ENCODE measurements at places on chromosomes 16 and 17.

- DNase-seq: no peak
These were observed 53.5 kb downstream of the STX8 start for GRCh38 chr17:9522074-9522473.

DNA sequence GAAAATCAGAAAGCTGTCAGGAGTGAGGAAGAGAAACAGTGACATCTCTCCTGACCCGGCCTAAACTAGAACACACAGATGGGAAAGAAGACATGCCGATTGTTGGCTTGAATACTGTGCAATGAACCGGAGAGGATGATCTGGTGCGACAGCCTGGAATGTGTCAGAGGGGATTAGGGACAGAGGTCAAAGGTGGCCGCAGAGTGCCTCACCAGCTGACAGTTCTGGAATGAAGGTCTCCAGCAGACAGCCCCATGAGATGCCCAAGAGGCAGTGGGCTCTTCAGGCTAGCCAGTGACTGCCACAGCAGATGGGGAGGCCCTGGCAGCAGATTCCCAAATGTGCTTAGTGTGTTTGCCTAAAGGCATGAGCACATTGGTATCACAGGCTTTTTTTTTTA, 623.2 kb downstream of the CDH8 start:
- no peak for DNase-seq

GRCh38 chr17:21318439-21318838, 33.9 kb downstream of the MAP2K3 start:
- DNase-seq: no peak

GRCh38 chr16:66267292-66268014, 99.0 kb upstream of the CDH5 start:
- DNase-seq: no peak

DNA sequence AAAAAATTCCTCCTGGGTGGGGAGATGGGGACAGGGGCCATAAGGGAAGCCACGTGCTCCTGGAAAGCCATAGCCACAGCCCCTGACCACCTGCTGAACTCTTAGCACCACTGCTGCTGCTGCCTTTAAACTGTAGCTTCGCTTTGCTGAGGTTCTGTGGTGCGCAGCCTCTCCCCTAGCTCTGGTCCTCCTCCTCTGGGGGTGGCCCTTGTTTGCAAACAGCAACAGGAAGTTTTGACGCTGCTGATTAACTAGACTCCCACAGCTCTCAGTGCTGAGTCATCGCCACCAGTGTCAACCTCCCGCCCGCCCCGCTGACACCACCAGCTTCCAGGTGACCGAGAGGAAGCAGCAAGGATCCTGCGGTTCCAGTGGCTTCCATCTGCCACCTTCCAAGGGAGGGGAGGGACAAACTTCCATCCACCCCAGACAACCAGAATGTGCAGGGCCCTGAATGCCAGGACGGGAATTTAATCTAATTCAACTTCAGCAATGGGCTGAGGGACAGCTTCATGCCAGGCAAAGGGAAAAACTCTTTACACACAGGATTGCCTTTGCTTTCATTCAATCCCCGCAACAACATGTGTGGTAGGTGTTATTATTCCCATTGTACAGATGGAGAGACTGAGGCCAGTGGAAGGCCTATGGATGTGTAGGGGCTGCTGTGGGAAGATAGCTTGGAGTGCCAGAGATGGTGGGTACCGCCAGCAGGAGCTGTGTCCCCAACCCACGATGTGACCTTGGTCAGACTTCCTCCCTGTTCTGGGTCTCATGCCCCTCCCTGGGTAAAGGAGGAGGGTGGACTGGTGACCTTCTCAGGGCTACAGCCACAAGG, 8.1 kb upstream of the KIFC3 start:
- DNase-seq: peak; percentile 80

- DNase-seq: no peak
These were observed 38.2 kb upstream of the NUDT7 start for GRCh38 chr16:77684181-77684526.

DNA sequence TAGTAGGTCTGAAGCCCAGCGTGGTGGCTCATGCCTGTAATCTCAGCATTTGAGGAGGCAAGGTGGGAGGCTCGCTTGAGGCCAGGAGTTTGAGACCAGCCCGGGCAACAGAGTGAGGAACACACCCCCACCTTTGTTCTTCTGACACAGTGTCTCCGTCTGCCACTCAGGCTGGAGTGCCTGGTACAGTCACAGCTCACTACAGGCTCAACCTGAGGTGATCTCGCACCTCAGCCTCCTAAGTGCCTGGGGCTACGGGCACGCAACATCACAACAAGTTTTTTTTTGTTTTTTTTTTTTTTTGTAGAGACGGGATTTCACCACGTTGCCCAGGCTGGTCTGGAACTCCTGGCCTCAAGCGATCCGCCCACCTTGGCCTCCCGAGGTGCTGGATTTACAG, 6.7 kb upstream of the TLCD3A start:
- DNase-seq: no peak

DNA sequence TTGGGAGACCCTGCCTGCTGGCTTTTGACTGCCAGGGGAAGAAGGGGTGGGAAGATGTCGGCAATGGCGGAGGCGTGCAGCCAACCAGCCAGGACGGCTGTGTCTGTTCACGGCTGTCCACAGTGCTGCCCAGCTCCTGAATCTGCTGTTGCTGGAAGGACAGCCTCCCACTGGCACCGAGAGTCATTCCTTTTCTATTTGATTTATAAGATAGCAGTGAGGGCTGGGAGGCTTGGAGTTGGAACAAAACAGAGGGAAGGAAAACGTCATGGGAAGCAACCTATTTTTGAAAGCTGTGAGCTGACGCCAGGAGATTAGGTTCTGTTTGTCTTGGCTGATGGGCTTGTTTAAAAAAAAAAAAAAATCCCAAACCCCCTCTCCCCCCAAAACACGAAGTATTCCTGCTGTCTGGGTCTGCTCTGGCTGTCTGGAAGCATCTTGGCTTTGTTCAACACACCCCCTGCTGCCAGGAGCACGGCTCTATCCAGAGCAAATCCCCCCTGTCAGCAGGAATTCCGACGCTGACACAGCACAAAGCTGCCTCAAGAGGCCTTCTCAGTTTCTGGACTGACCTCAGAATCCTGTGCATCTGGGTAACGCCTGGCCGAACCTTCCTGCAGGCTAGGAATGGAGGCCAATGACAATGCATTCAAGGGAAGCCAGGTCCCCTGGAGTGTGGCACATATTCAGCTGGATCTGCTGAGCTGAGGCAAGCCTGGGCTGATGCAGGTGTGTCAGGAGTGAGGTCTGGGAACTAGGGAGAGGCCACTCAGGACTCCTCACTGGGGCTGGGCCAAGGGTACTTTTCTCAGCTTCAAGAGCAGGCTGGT, 41.0 kb upstream of the SREBF1 start:
- no peak for DNase-seq

DNA sequence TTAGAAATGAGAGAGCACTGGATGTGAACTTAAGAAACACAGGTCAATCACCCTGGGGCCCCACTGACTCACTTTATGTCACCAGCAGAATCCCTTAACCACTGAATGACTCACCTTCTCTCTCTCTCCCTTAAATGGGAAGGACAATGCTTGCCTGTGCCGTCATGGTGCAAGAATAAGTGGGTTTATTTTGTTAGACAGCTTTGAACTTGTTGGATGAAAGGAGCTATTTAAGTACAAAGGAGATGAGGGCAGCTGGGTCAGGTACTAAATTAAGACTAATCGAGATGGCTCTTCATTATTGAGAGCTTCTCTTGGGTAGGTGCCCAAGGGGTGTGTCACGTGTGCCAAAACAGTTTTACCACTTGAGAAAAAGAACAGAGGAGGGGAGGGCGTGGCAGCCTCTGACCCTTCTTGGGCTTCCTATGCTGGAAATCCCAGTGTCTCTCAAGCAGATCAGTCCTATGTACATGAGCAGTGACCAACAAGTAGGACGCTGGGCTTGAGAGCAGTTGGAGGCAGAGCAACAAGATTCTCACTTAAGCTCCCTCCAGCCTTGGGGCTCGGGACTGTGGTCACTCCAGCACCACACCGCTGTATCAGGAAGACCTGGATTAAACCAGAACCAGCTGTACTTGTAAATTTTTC, 6.7 kb upstream of the KRT31 start:
- DNase-seq: no peak

DNA sequence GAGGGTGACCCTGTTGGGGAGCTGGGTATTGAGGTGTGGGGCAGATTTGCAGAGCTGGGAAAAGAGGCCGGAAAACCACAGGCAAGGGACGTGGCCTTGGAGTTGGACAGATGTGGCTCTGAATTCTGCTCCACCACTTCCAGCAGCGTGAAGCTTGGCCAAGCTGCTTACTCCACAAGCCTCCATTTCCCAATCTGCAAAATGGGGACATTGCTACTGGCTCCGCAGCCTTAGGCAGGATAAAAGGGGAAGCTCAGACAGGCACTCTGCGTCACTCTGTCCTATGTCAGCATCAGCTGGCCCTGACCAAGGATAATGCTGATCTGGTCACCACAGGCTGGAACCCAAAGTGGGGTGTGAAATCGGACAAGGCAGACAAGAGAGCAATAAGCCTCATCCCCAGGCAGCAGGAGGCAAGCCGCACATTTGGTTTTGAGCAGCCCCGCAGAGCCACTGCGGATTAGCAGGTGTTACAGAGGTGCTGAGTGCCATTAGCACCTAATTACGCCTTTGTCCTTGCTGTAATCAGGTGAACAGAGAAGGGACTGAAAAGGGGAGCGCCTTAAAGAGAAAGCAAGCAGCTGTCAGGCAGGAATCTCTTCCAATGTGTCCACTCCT, 54.8 kb downstream of the SDK2 start:
- DNase-seq: no peak

GRCh38 chr17:83180996-83181481, 101.6 kb downstream of the METRNL start:
- no peak for DNase-seq

DNA sequence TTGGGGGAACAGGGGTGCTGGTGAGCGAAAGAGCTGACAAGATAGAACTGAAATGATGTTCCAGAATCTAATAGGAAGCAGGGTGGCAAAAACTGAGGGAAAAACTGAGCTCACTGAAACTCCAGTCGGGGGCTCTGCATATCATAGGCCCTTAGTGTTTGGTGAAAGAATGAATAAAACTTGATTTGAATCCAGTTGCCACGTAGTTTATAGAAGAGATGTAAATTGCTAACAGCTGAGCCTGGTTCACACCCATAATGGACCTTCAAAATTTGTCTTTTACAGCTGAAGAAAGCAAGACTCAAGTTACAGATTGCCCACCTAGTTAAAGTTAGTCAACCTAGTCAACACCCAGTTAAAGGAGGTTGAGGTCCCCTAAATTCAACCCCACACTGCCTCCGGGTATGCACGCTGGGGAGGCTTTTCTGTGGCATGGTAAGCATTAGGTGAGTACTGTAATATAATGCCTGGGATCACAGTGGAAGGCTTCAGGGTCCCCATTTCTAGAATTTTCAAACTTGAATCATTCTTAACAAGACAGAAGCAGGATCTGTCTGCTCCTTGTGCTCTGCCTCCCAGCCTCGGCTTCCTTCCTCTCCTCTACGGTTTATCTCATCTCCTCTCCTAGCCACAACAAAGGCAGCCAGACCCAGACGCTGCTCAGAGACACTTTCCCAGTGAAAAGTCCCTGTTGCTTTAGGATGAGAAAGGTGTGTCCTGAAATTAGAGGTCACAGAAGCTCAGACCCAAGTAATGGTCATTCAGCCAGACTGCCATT, 26.9 kb upstream of the SUPT4H1 start:
- DNase-seq: no peak

GRCh38 chr17:7060165-7060891, 16.4 kb upstream of the SLC16A11 start:
- DNase-seq: no peak

GRCh38 chr16:29912087-29912486, 11.8 kb downstream of the ASPHD1 start:
- no peak for DNase-seq

DNA sequence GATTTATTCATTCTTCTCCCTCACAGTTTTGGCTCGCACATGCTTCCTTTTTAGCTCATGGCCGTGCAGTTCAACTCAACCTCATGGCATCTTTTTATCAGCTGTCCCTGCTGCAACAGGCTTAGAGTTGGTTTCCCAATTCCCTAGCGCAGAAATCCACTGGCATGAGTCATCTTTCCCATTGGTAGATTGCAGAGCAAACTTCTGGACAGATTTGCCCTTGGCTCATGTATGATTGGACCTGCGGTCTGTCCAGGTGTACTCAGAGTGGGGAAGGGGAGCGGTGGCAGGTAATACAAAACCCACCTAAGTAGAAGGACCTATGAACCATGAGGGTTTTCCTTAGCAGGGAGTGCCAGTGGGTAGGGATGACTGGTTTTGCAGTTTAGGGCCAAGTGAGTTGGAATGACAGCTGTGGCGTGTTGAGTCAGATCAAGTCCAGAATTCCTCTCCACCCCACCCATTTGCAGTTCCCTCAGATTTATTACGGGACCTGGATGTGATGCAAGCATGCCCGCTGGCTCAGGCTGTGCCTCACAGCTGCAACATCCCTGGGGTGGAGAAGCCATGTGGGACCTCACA, 584.7 kb downstream of the WWOX start:
- no peak for DNase-seq

- no peak for DNase-seq
These were observed 9.2 kb downstream of the DNAH17 start for GRCh38 chr17:78567991-78568390.

DNA sequence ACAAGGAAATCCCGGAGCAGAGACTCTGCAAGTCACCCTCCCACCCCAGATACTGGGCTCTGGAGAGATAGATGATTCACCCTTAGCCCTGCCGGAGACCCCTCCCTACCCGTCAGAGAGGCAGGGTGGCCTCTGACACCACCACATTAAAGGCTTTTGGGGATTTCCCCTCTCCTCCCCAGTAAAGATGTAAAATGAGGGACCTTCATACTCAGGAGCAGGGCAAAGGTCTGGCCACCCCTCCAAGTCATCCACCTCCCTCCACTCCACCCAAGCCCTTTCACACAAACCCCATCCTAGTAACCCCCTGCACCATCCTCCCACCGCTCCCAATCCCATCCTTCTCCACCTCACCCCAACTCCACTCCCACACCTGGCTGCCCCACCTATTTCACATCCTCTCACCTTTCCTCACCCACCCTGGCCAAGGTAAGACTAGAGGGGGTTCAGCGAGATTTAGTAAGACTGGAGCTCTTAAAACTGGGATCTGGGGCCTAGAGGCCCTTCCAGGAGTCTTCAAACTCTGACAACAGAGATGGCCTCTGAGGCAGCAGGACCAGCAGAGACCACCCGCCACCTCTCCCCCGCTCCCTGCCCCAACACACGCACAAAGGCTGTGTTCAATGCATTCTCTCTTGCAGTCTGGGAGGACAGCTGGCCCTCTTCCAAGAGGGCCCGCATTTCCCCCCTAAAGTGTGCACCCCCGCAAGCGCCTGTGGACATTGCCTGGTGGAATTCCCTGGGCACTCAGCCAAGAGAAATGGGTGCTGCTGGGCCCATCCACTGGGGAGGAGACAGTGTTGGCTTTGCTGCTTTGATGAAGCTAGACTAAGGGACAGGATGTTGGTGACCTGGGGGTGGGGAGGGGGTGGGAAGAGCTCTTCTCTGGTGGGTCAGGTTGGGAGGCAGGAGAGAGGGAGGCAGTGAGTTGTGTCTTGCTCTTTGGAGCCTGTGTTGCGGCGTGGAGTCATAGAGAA, 1.1 kb downstream of the ABAT start:
- DNase-seq: peak; percentile 15

- DNase-seq: no peak
These were observed 21.4 kb downstream of the HIC1 start for GRCh38 chr17:2076087-2076984.
